ENCODE measurements at places on chromosomes 12 and 14.

GRCh38 chr14:50804181-50804721 lies 26.7 kb downstream of the NIN start:
- DNase-seq, result no peak

DNA sequence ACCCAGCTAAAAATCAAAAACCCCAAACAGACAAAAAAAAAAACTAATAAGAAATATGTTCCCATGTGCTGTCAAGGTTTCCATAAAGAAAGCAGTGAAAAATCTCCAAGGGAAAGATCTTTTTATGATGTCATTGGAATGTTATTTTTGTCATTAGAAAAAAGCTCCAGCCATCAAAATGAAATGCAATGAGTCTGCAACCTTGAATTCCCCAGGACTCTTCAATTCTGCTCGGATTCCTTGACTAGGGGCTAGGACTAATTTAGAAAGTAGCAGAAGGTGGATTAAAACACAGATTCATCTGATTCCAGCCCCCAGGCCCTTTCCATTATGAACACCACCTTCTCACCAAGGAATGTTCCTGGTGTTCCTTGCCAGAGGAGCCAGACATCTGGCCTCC lies 6.0 kb upstream of the PCNX1 start:
- DNase-seq, result no peak

DNA sequence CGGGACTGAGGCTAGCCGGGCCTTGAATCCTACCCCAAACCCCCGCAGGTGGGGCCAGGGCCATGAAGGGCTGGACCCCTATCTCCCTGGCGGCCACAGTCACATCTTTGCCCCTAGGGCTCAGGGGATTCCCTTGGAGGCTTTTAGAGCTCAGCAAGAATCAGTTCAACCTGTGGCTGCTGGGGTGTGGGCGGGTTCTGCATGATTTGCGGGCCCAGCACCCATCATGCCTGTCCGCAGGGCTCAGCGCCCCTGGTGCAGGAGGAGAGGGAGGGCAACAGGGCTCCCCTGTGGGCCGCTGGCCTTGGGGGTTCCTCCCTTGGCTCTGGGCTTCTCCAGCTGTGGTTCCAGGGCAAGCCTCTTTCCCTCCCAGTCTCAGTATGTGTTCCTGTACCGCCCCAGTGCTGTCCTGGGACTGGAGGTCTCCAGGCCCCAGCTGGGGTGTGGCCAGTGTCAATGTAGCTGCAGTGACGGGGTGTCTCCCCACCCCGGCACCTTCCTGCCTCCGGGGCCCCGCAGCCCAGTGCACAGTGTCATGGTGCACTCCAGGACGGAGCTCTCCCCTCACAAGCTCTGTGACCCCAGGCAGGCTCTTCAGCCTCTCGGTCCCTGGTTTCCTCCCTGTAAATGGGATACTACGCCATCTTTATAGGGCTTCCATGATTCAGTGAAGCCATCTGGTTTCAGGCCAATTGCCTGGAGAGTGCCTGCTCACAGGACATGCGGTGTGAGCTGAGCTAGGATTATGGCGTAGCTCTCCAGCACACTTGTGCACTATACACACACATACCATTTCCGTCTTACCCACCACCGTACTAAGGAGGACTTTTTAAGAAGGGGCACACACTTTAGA lies 9.9 kb upstream of the LBHD2 start:
- no peak for DNase-seq

DNA sequence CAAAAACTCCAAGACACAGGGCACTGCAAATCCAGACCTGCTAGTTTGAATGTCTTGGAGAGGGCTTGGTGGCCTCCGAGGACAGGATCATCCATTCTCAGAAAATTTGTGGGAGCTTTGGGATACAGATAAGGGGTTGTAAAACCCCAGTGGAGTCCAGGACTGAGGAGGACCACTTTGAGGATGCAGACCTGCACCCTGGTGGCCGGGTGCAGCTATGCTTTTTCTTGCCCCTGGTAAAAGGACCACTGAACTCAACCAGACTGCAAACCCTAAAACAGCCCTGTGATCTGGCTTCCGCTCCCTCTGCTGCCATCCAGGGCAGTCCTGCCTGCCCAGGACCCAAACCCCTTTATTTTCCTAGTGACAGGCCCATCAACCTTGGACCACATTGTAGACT lies 169.5 kb upstream of the DAAM1 start:
- no peak for DNase-seq

GRCh38 chr14:74533576-74533975 lies 40.0 kb downstream of the ISCA2 start:
- DNase-seq, result no peak

DNA sequence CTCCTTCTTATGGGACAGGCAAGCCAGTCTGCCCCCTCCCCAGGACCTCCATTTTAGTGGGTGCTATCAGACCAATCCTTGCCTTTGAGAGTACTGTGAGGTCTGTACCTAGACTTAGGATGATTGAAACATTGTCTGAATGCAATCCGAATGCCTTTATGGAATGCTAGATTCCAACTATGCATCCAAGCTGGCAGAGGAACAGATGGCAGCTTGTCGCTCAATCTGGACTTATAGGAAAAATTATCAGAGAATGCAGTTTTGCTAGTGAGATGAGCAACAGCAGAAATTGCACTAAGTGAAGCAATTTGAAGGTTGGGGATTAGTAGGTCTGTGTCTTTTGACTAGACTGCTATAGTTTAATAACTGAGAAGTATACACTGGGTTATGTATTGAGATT lies 109.1 kb downstream of the DYRK2 start:
- no peak for DNase-seq

- DNase-seq, result no peak
These were observed 5.6 kb downstream of the GMFB start for GRCh38 chr14:54483073-54483745.

- no peak for DNase-seq
These were observed 97.4 kb downstream of the PLXNC1 start for GRCh38 chr12:94245631-94246383.

GRCh38 chr12:4046495-4046840 lies 173.3 kb upstream of the PARP11 start:
- no peak for DNase-seq

DNA sequence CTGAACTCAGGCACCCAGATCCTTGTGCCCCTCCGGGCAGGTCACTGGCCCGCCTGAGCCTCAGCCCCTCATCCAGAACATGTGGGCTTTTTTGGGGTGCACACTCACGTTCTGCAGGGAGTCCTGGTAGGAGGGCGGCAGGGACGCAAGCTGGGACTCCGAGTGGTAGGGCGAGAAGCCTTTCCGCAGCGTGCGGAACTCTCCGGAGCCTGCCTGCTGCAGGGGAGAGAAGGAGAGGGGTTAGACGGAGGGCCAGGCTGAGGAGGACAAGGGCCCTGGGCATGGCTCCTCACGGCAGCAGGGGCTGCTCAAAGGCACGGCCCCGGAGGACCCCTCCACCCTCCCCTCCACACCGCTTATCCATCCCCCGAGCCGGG lies 40.8 kb downstream of the CCNK start:
- DNase-seq, result no peak

- no peak for DNase-seq
These were observed 61.7 kb upstream of the NUDT4 start for GRCh38 chr12:93315907-93316622.

DNA sequence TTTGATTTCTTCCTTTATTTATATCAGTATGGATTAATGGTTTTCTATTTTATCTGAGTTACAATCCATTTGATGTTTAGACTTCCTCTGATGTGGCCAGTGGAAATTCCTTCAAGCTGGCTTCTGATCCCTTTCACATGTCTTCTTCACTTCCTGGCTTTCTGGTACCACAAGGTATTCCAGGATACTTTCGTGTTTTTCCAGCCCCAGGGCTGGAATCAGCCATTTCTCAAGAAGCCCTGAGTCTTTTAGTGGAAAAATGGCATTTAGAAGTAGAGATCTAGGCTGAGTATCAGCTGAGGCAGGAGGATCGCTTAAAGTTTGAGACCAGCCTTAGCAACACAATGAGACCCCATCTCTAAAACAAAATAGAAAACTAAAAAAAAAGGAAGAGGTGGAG lies 93.3 kb downstream of the FIGNL2 start:
- no peak for DNase-seq

GRCh38 chr12:47234576-47235141 lies 154.9 kb upstream of the AMIGO2 start:
- DNase-seq, result no peak
